ENCODE measurements at places on chromosomes 16 and 17.

- DNase-seq = no peak
These were observed 8.0 kb upstream of the C16orf96 start for GRCh38 chr16:4548124-4548523.

DNA sequence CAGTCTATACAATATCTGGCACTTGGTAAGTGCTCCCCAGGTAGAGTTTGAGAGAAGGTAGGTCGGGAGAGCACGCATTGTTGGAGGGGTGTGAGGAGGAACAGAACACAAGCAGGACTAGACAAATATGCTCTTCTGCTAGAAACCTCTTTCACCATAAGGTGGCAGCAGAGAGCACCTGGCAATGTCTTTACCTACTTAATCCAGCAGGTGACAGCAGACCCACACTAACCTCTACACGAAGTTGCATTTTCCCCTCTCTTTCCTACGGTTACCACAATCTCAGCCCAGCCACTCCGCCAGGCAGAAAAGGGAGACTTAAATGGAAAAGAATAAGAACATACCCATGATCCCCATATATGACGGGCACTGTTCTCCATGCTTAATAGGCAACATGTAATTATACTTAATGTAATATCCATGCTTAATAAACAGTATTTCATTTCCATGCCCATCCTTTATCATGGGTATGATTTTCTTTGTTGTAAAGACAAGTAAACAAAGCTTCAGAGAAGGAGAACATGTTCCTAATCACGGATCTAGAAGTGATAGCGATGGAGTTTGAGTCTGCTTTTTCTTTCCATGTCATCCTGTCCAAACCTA is 55.1 kb upstream of the CCL2 start:
- peak; percentile 84 for DNase-seq

- no peak for DNase-seq
These were observed 14.9 kb downstream of the USP36 start for GRCh38 chr17:78825696-78826095.

GRCh38 chr17:39156491-39156890 is 5.1 kb upstream of the PLXDC1 start:
- DNase-seq = no peak

DNA sequence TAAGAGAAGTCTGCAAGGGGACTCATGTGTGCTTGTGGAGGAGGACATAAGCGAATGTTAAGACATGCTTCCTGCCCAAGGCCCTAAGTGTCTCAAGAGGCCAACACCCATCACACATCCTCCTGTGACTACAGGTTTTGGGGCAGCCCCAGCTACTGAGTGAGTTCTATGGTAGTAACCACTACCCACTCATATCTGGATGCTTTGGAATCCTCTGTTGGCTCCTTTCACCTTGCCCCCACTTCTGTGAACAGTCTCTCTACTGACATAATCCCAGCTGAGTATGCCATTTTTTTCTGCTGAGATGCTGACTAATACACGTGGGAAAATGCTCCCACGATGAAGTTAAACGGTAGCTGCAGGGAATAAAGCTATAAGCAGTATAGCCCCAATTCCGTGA is 153.5 kb downstream of the VPS53 start:
- no peak for DNase-seq

DNA sequence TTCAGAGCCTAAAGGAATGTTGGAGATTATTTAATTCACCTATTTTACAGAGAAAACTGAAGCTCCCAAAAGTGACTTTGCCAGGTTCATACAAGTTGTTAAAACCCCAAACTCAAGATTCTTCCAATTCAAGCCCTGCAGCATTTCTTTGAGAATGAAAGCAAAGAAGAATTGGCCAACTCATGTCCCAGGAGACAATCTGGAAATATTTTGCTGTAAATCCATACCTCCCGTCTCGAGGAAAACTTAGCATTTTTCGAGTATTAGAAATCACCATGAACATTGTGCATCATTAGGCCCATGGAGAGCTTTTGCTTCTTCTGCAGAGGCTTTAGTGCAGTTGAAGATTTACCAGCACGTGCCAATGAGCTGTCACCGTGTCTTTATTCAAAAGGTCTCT is 176.4 kb upstream of the KCNJ16 start:
- DNase-seq = no peak

GRCh38 chr16:252366-253337 is 18.0 kb downstream of the FAM234A start:
- no peak for DNase-seq

- DNase-seq = no peak
These were observed 104.7 kb downstream of the COPRS start for GRCh38 chr17:31754239-31754945.

- DNase-seq = peak; percentile 62
These were observed at the start of gene YBX2 for GRCh38 chr17:7294614-7295153. YBX2 (minus strand) TSS chr17:7294639; CDS start chr17:7294500, 139 bp downstream.

- no peak for DNase-seq
These were observed 39.7 kb downstream of the BRCA1 start for GRCh38 chr17:43085474-43085873.

DNA sequence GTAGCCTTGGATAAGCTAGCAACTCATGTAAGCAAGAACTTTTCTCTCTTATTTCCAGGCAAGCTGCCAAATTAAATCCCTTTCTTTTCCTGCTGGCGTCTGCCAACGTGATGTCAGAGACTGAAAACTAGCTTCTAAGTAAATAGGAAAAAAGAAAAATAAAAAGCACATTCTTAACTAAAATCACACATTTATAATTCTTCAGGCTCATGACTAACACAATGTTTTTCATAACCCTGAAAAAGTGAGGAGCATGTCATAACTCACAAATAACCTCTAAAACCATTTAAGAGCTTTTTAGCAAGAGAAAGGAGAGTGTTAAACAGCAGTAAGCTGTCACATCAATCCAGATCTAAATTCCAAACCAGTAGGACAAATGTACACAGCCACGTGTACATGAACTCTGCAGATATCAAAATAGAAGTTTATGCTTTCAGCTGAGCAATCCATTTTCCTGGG is 110.0 kb downstream of the N4BP1 start:
- DNase-seq = no peak

- no peak for DNase-seq
These were observed 233.4 kb downstream of the FTO start for GRCh38 chr16:53937161-53937880.

GRCh38 chr17:4150096-4150495 is 7.1 kb downstream of the CYB5D2 start:
- no peak for DNase-seq

DNA sequence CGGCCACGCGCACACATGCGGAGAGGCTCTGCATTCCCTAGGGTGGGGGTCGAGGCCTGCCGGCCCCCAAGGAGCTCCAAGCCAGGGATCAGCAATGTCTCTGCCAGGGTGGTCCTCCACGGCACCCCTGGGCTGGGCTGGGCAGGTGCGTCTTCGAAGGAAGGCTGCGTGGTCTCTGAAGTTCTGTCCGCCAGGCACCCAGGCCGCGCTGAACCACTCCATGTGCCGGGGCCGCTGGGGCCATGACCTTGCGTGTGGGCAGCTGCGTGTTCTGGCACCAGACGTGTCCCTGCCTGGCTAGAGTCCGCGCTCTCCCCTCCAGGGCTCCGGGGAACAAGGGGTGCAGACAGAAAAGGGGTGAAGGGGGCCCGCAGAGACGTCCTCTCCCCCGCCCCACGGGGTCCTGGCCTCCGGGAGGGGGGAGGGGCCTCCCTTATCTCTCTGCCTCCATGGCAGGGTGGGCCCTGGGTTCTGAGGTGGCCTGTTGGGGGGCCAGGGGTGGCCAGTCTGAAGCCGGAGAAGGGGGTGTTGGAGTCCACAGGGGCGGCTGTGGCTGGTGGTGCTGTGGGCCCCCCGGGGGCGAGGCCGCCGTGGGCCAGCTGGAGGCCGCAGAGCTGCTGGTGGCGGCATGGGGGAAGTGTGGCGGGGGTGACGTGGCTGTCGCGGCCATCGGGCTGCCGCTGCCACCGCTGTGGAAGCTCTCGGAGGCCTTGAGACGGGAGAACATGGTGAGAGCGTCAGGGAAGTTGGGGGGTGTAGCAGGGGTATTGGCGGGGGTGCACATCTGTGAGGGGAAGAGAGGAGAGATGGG is 5.3 kb downstream of the UBALD1 start:
- no peak for DNase-seq

GRCh38 chr17:6021627-6022026 is 48.6 kb upstream of the WSCD1 start:
- no peak for DNase-seq

GRCh38 chr16:29804455-29805231 is 1.7 kb upstream of the MAZ start:
- DNase-seq = peak; percentile 34

GRCh38 chr17:69462882-69463281 is 48.4 kb downstream of the MAP2K6 start:
- no peak for DNase-seq

DNA sequence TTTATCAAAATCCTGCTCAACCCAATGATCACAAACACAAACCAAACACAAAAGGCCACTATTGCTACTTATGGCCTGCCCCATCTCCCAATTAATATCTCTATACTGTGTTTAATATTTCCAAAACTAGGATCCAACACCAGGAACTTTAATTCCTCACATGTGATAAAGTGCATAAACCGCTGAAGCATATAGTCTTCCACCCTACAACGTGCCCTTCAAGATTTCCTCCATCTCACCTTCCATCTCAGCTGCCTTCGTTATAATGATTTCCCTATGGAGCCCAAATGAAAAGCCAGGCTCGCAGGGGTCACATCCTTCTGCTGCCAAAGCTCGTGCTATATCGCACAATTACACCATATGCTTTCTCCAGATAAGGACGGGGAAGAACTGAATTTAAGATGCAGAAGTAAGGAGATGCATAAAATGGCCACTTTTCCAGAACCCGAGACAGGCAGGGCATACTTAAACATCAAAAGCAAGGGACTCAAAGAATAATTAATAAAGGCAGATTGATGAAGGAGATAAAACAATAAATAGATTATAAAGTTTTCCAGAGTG is 1.8 kb downstream of the MYH10 start:
- DNase-seq = no peak

DNA sequence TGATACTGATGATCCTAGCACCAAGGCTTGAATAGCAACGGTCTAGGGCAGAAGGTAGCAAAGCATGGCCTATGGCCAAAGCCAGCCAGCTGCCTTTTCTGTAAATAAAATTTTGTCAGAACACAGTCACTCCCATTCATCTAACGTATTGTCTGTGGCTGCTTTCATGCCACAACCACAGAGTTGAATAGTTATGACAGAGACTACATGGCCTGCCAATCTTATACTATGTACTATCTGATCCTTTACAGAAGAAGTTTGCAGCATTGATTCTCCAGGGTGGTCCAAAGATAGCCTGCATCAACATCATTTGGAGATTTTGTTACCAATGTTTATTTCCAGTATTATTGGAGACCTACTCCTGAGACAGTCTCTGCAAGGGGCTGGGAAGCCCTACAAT is 19.9 kb upstream of the MMD start:
- DNase-seq = no peak

DNA sequence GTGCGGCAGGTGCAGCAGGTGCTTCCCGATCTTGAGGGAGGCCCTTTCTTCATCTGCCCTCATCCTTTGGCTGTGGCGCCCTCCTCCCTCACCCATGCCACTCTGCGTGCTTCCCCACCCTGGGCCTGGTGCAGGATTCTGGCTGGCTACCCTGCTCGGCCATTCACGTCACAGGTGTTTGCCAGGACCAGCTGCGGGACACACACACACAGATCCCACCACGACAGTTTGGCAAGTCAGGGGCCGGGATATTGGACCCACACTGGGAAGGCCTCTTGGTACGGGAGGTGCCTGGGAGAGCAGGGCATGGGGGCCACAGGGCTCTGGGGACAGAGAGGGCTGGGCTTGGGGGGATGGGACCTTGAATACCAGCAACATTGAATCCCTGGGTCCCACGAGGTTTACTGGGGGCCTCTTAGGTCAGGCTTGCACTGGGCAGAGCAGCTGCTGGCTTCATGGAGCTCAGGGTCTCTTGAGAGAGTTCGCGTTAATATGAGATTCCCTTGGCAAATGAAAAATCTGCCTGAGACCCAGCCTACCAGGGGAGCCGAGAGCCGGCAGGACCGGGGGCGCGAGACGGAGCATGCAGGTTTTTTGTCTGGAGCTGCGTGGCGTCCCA is 15.1 kb downstream of the ADCY7 start:
- no peak for DNase-seq

DNA sequence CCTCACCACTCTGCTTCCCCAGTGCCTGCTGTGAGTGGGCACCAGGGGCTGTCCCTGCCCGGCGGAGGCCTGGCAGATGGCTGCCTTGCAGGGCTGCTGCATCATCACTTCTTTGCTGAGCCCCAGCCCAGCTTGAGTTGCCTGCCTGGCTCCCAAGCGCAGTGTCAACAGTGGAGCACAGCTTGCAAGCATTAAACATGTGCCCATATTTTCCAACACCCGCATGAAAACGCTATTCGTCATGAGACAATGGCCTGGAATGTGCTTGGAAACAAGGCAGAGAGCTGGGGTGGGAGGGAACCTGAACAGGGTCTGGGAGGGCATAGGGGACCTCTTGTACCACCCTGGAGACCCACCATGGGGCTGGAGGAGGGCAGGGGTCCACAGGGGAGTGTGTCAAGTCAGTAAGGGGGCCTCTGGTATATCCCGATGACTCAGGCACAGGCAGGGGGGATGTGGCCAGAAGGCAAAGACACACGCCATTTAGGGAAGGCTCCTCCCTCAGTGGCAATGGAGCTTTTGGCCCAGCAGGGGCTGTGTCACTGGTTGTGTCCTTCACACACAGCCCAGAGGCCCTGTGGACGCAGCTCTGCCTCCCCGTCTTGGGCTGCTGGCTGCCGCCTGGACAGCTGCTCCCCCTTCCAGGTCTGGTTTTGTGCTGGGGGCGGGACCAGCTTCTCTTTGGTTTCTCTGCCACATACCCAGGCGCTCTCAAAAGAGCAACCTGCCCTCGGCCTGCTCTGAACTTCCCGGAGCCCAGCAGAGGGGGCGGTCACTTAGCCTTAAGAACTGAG is 17.4 kb upstream of the MTSS2 start:
- no peak for DNase-seq

GRCh38 chr17:28004344-28004743 is 38.1 kb upstream of the NLK start:
- DNase-seq = no peak
